Activated T-helper 2 cell treated with anti-CD3 and anti-CD28 coated beads, Interferon-gamma antibody, Interleukin-2, Interleukin-4, amounts not matched to agents 10 μg/mL and 5 μg/mL and 100 μg/mL, durations not matched to agents 14 hours and 24 hours and 36 hours (primary cell): ENCODE measurements at places on chromosomes 6 and 20. TPM values are rescaled to one million over a fixed set of nuclear protein-coding genes. Genes with fewer than 3 reads are reported as not detected.

- peaks cover 2% of the 10 kb centered on the region for H3K36me3 ChIP-seq
- H3K27me3 ChIP-seq = no peaks in the 10 kb centered on the region
- no peak overlapping the region for H3K27ac ChIP-seq
- DNase-seq = no peak
- peaks cover 18% of the 10 kb centered on the region for H3K4me1 ChIP-seq
Measured at GRCh38 chr6:134938896-134939295, 11.0 kb downstream of the ALDH8A1 start.

GRCh38 chr6:39215640-39216158, 13.6 kb downstream of the KCNK5 start:
- no peak overlapping the region for H3K4me3 ChIP-seq
- peaks cover 71% of the 10 kb centered on the region for H3K36me3 ChIP-seq
- peaks cover 57% of the 10 kb centered on the region for H3K4me1 ChIP-seq
- no peak for DNase-seq
- H3K27me3 ChIP-seq = no peaks in the 10 kb centered on the region

- peaks cover 22% of the 10 kb centered on the region for H3K36me3 ChIP-seq
- H3K27me3 ChIP-seq = no peaks in the 10 kb centered on the region
- peaks cover 2% of the 10 kb centered on the region for H3K4me1 ChIP-seq
Measured at GRCh38 chr6:348860-349396, 42.6 kb upstream of the IRF4 start.

GRCh38 chr6:139474145-139475108, 100.0 kb upstream of the CITED2 start:
- H3K27ac ChIP-seq = no peak overlapping the region
- no peak overlapping the region for H3K4me3 ChIP-seq
- peaks cover 13% of the 10 kb centered on the region for H3K27me3 ChIP-seq
- H3K36me3 ChIP-seq = no peaks in the 10 kb centered on the region

GRCh38 chr6:36049582-36049981, 22.0 kb downstream of the MAPK14 start:
- no peak overlapping the region for H3K4me3 ChIP-seq
- peaks cover 7% of the 10 kb centered on the region for H3K36me3 ChIP-seq
- no peak for DNase-seq
- H3K27ac ChIP-seq = no peak overlapping the region

GRCh38 chr20:45017857-45018256, 51.5 kb downstream of the STK4 start:
- no peaks in the 10 kb centered on the region for H3K27me3 ChIP-seq
- H3K4me1 ChIP-seq = peaks cover 39% of the 10 kb centered on the region
- DNase-seq = no peak

DNA sequence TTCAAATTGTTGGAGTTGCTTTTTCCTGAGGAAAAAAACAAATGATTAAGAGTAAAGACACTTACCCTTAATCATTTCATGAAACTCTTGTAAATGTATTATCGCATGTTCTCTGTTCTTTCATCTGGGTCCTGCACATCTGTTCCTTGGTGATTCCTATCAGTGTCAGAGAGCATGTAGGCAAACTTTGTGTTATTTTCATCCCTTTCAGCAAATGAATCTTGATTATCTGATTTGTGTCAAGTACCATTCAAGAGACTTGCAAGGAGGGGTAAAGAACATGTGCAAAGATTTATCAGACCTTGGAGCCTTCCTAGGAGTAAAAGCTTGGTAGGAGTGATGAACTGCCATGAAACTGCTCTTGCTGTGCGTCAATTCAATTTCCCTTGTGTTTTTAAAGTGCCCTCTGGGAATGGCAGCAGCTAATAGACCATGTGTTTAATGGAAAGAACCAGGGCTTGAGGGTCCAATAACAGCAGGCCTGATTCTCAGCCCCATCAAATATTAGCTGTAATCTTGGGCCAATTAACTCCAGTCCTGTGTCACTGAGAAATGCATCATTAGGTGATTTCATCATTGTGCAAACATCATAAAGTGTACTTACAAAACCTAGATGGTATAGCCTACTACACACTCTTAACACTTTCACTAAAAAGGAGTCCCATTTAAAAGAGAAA, 118.9 kb upstream of the CEP85L start:
- no peak for DNase-seq
- H3K27me3 ChIP-seq = no peaks in the 10 kb centered on the region
- H3K27ac ChIP-seq = no peak overlapping the region
- H3K4me1 ChIP-seq = peaks cover 22% of the 10 kb centered on the region
- H3K4me3 ChIP-seq = no peak overlapping the region

FAM83B gene
- not detected in 2 replicates for total RNA-seq

LZTS3 gene
- total RNA-seq = 0.64 and 0.66 TPM in 2 replicates

LHFPL5 gene
- total RNA-seq = not detected in 2 replicates

CHMP4B gene
- 113 and 116 TPM in 2 replicates for total RNA-seq

RGS17 gene
- total RNA-seq = not detected in 2 replicates
